ENCODE measurements at places on chromosomes 7 and 10.
A peak's percentile ranks its signal among the peaks of the same experiment; 100 is the strongest.

GRCh38 chr7:101991860-101992259 is 174.4 kb downstream of the CUX1 start:
- DNase-seq: no peak

DNA sequence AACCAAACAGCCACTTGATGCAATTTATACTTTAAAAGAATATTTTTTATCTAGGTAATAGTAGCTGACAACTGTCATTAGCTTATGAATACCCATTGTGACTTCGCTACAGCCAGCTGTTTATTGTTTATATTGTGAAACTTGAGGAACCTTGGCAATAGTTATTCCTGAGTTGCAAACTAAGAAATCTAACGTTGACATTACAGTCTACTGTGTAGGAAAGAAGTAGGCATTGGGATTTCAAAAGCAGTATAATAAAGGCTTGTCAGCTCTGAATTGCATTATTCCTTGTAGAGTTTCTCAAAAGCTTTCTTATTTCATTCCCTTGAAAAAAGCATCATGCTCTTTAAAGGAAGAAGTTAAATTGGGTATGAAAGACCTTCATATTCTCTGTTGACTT is 42.7 kb upstream of the OIT3 start:
- DNase-seq: no peak

DNA sequence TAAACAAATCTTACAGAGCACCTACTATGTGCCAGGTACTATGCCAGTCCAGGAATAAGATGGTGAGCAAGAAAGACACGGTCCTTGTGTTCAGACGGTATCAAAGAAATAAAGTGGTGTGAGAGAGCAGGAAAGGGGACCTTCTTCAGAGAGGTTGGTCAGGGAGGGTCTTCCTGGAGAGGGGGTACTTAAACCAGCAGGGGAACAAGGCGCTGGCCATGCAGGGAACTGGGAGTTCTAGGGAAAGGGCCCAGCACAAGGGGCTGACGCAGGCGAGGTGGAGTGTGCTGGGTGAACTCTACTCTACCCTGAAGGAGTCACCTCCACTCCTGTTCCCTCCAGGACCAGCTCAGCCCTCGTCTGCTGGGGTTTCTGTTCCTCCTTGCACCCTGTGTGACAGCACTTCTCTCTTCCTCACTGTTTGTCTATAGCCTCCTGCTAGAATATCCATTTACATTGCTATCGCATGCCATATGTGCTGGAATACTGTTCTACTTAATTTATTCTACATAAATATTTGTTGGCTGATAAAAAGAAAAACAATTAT is 73.5 kb downstream of the AOAH start:
- no peak for DNase-seq

- DNase-seq: no peak
Observed at GRCh38 chr10:4846775-4847174, 20.8 kb downstream of the AKR1E2 start.

DNA sequence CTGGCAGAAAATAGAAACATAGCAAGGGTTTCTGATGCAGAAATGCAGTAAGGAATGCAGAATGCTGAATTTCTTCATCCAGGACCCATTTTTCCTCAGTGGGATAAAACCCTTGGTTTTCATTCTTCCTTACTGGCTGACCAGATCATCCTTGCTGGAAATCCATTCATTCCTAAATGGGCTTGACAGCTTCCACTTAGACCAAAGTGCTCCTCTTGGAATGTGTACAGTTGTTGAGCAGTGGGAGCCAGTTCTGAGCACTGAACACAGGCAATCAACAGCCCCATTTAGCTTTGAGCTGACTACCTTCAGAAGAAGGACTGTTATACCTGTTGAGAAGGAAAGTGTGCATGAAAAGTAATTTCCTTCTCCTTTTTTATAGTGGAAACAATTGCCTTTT is 232.1 kb downstream of the SORCS3 start:
- DNase-seq: no peak

DNA sequence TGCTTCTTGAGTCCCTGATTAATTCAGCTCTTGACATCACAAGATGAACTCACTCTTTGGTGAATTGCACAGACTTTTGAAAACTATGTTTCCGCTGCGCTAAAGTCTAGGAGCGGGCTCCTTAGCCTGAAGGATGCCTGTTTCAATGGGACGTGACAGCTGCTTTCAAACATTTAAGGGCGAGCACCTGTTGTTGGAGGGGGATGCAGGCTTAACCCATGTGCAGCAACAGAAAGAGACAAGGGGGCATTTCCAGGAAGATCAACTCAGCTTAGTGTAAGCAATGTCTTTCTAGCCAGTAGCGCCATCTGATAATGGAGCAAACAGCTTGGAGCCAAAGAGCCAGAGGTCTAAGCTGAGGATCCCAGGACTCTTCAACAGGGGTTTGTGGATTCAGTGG is 8.4 kb upstream of the PFKFB3 start:
- no peak for DNase-seq

DNA sequence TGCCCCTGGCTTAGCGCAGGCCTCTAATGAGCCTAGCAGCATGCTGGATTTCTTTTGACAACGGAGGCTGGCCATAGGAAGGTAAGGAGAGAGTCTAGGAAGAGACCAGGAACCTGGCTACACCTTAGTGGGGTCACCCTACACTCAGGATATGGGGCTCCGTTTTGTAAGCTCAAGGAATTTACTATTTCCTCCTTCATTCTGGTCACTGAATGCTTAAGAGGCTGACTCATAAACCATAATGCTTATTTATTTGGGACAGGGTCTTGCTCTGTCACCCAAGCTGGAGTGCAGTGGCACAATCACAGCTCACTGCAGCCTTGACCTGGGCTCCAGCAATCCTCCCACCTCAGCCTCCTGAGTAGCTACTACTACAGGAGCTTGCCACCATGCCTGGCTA is 38.4 kb downstream of the CARD11 start:
- no peak for DNase-seq

GRCh38 chr10:14601872-14602725 is 172.6 kb downstream of the FAM107B start:
- peak; percentile 78 for DNase-seq

DNA sequence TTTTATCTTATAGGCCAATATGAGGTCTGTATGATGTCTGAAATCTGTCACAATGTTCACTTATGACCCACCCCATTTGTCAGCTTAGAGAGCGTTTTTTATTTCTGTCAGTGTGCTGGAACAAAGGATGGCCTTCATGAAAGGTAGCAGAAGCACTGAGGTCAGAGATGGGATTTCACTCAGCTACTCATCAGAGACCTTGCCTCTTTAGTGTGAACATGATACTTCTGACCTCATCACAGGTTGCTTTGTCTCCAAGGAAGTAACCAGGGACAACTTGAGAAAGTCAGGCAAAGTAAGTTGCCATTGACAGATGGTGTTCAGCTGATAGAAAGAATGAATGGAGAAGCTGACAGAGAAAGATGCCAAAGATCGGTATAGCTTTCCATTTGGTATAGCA is 16.3 kb downstream of the YAE1 start:
- no peak for DNase-seq

- no peak for DNase-seq
Observed at GRCh38 chr7:99372275-99373090, 2.0 kb upstream of the ARPC1B start.

GRCh38 chr10:7571981-7572380 is 94.8 kb downstream of the ITIH5 start:
- DNase-seq: no peak

DNA sequence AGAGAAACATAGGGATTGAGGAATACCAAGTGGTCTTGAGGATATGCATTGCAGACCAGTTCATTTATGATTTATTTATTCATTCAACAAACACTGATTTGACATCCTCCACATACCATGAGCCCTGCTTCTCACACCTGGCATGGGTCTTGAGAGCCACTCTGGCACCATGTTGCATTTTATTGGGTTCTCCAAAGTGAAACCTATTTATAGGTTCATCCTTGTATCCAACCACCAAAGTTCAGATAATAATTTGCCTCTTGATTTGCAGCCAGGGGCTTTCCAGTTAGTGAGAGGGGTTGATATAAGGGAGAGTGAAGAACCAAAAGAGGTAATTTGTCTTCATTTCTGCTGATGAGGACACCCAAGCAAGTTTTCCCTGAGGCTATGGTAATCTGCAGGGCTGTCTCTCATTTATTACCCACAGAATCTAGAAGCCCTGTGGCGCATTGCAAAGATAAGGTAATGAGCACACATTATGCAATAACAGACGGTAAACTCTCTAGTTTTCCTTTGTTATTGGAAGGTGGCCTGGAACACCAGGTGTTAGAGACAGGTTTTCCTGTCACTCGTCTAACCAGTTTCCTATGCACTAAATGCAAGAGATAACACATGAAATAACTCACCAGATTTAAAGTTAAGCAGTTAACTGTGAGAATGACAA is 28.8 kb upstream of the ICA1 start:
- DNase-seq: no peak

DNA sequence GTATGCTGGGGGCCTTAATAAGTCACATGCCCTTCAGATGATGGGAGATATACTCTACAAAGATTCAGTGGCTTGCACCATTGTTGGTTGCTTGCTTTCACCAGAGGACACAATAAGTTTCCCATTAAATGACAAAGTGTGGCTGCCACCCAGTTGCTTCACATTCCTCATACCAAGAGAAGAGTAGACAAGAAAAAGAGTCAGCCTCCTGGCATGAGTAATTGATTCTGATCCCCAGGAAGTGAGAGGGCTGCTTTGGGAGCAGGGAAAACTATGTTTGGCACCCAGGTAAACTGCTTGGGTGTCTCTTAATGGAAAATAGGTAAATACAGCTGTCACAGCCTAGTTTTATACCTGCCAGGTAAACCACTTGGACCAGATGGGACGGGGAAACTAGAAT is 66.7 kb upstream of the IL6 start:
- DNase-seq: no peak

DNA sequence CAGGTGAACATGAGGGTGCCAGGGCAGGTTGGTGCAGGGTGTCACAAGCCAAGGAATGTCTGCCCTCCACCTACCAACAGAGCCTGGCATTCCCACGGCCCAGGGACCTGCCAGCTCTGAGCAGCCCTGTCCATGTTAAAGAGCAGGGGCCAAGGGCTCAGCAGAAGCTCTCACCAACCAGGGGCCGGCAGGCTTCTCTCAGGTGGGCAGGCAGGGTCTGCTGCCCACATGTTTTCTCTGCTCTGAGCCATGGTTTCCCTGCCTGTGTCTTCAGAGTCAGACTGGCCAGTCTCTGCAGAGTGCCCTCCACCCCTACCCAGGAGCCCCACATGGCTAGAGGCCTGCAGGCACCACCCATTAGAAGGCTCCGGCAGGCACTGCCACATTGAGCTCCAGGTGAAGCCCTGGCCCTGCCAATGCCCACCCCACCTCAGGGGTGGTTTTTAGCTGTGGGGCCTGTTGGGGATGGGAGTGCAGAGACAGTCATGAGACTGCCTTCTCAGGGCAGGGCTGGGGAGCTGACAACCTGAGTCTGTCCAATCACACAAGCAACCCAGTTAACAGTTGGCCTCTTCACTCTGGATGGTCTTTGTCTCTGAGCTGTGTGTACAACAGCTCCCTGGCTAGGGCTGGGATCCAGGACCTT is 135.9 kb downstream of the ARHGAP22 start:
- DNase-seq: no peak
